ENCODE measurements at places on chromosomes 12 and 14. TPM values are rescaled to one million over a fixed set of nuclear protein-coding genes. Genes with fewer than 3 reads are reported as not detected.

- no peak for DNase-seq
Measured at GRCh38 chr14:67393689-67394088, 18.3 kb downstream of the PLEK2 start.

GRCh38 chr14:51657762-51658161 lies 6.1 kb downstream of the FRMD6 start:
- DNase-seq = no peak

DNA sequence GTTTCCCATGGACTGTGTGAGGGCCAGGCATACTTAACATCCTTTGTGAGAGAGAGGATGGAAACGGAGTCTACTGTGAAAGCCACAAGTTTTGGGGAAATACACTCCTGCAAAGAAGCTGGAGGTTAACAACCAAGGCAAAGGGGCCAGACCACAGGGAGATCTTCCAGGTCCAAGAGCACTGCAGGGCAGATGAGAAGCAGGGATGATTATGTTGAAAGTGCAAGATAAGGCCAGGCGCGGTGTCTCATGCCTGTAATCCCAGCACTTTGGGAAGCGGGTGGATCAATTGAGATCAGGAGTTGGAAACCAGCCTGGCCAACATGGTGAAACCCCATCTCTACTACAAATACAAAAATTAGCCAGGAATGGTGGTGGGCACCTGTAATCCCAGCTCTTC lies 15.1 kb downstream of the COQ6 start:
- DNase-seq = no peak

GRCh38 chr14:63650256-63650952 lies 8.7 kb upstream of the WDR89 start:
- no peak for DNase-seq

C1S gene
- total RNA-seq = 593 TPM

DNA sequence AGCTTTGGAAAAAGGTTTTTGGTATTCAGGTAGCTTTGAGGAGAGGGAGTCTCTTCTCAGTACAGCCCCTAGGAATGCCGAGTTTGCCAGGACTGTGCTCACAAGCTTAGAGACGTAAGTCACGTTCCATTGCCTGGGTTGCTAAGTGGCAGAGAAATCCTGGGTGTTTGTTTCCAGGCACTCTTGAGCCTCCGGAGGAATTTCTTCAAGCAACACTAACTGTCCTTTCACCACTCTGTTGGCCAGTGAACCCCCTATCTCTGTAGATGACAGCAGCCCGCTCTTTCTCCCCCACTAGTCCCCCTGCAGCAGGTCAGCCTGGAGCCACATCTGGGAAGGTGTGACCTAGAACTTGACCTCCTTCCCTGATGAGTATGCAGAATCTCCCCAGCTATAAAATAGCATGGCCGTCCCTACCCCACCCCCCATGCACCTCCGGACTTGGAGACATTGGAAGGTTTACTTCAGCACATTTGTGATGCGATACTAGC lies 162.7 kb downstream of the ZFP36L1 start:
- DNase-seq = no peak

DNA sequence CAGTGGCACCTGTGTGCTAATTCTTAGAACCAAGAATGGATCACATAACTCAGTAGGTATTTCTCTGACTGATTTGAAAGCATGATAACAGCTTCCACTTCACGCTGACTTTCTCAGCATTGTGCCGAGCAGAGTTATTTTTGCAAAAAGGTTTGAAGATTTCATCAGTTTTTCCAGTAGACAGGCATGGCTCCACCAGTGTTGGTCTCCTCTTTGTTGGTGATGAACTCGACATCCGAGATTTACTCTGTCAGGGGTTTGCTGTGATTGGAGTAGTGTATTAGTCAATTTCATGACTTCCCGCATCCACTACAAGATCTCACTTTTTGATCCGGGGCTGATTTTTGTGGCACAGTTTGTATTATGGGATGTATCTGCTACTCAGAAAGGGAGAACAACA lies 85.3 kb downstream of the PRKCH start:
- no peak for DNase-seq

DNA sequence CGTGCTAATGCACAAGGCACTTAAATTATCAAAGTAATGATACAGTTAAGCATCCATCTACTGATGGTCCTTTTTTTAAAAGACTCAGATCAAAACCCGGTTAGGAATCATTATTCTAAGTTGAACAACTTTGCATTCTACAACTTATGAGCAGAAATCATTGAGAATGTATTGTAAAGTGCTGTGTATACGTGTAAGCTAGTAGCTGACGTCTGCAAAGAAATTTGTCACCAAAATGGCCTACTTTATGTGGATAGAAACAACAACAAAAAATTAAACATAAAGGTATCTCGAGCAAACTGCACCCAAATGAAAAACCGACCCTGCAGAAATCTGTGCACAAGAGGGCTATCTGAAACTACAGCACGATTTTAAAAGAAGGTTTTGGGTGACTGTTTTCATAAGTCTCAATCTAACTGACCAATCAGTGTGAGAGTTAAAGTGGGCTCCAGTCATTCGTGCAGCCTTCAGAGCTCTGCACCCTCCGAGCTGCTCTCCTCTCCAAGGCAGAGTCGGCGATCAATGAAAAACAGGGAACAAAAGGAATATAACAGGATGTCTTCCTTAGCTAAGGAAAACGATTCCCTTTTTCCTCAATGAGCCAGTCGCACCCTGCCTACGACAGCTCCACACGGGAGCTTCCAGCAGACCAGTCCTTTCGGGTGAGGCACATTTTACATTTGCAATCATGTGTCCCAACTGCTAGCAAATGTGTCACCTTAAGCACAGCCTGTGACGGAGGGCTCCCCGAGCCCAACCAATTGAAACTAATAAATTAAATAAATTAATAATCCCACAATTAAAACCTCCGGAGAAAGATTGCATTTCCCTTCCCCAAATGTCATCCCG lies 200.7 kb upstream of the FOXN3 start:
- no peak for DNase-seq

DNA sequence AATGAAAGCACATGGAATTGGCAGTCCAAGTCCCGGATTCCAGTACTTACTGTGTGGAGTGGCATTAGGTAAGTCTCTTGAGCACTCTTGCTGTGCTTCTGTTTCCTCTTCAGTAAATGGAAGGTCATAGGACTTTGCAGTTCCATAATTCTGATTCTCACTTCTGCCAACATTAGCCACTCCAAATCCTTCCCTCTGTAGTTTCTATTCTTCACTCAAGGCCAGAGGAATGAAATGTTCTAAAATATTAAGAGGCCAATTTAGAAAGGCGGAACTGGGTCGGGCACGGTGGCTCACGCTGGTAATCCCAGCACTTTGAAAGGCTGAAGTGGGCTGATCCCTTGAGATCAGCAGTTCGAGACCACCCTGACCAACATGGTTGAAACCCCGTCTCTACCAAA lies 19.8 kb upstream of the SLC5A8 start:
- DNase-seq = no peak

GRCh38 chr14:21024585-21025370 lies at the start of gene NDRG2:
Gene NDRG2 (minus strand): TSS chr14:21025061. CDS start chr14:21023315, 1,746 bp downstream.
- no peak for DNase-seq

HOXC12 gene
- not detected for total RNA-seq

EIF2S3B gene
- 0.45 TPM for total RNA-seq

DNA sequence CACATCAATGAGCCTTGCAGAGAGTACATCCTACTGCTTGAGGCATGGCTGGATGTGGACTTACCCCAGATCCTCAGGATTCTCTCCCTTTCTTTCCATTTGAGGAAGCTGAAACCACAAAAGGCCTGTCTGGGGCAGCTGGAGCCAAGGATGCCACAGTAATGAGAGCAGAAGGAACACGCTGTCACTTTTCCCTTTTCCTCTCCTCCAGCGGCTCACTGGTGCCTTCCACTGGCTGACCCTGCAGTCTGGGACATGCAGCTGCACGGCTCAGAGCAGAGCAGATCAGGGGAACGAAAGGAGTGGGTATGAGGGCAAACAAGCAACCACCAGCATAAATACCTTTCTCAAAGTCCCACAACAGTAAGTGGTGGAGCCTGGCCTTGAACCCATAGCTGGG lies 78.2 kb downstream of the GAS2L3 start:
- DNase-seq = no peak

DNA sequence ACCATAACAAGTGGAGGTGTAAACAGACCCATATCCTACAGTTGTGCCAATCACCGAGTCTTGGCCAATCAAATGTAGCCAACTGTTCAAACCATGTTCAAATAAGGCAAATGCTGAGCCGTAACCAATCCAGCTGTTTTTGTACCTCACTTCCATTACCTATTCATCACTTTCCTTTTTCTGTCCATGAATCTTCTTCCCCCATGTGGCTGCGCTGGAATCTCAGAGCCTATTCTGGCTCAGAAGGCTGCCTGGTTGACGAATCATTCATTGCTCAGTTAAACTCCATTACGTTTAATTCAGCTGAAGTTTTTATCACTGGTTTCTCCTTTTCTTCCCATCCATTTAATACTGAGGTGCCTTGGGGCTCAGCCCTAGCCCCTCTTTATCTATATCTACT lies 71.1 kb downstream of the TBC1D30 start:
- DNase-seq = no peak

FBXO34 gene
- 17.9 TPM for total RNA-seq

GRCh38 chr12:61291647-61292046 lies 968.6 kb upstream of the USP15 start:
- no peak for DNase-seq

GRCh38 chr12:107395817-107396216 lies 289.8 kb upstream of the PWP1 start:
- no peak for DNase-seq

DNA sequence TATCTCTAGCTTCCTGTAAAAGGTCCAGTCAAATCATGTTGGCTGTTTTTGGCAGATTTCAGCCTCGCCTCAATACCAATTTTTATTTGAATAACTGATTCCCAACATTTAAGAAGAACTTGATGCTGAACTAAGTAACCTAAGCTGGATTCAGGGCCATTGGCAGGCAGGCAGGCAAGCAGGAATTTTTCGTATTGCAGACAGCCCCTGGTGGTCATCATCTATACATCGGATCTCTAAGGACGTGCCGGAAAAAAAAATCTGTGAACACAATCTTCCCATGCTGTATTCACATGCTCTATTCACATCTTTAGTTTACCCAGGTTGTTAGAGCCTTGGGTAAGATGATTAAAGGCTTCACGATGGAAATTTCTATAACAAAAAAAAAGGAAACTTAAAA lies 7.0 kb downstream of the VCPKMT start:
- no peak for DNase-seq

GRCh38 chr12:14919455-14919854 lies 18.9 kb downstream of the ERP27 start:
- DNase-seq = no peak

DNA sequence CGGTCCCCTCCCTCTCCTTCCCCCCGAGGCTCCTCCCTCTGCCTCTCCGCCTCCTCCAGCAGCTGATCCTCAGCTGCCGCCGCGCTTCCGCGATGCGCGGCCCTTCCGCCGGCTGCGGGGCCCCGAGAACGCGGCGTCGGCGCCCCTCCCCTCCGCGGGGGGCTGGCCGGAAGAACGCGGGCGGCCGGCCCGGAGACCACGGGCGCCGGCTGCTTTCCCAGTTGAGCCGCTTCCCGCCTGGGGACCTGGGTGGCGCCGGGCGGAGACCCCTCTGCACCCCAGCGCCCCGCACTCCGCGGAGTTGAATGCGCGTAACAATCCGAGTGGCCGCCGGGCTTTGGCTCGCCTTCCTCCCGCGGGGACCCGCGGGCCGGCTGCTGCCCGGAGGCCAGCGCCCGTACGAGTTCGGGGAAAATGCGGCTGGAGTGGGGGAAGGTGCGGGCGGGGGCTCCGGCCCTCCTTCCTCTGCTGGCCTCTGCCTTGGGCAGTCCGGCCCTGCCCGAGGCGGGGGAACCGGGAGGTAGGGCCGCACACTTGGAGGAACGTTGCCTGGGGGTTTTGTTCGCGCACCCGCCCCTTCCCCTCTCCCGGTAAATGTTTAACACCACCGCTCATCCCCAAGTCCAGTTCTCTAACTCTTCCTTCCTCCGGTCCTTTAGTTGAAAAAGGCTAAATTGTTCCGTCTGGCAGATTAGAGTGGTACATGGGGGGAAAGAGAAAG lies 393 bp upstream of the DCAF5 start:
- DNase-seq = peak; percentile 95

BEGAIN gene
- total RNA-seq = 2.2 TPM

SLC4A8 gene
- total RNA-seq = 0.90 TPM

- no peak for DNase-seq
Measured at GRCh38 chr14:64604881-64605280, 55.1 kb downstream of the PPP1R36 start.

GRCh38 chr12:116662612-116663144 lies 75.2 kb downstream of the SPRING1 start:
- peak; percentile 85 for DNase-seq

- DNase-seq = no peak
Measured at GRCh38 chr12:119334430-119335170, at the start of gene CCDC60. Gene CCDC60 (plus strand): TSS chr12:119334729. CDS start chr12:119335177, 448 bp downstream.

DNA sequence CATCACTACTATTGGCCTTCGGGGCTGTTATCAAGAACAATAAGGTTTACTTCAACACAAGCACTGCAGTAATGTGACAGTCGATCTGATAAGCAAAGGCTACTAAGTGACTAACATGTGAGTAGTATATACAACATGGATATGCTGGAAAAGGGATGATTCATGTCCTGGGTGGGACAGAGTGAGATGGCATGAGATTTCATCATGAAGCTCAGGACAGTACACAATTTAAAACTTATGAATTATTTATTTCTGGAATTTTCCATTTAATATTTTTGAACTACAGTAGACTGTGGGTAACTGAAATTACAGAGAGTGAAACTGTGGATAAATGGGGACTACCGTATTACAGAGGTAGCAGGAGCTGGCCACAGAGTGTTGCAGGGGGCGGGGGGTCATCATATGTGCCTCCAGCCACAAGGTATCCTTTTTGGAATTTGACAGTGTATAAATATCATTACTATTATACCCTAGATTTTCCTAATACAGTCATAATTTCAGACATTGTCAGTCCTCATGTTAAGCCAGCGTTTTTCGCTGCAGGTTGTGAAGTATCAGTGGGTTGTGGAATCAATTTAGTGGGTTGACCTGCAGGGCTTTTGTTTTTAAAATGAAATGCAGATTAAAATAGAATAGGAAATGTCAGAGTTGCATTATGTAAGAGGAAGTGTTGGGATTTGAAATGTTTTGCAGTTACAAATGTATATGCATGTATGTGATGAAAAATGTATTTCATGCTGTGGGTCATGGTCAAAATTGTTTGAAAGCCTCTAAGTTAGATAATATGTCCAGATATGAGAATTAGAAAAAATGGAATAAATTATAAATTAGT lies 148.0 kb upstream of the NUDT4 start:
- no peak for DNase-seq

GRCh38 chr14:50823051-50823761 lies 7.8 kb downstream of the NIN start:
- DNase-seq = no peak
